ENCODE measurements at places on chromosomes 2 and 18. TPM values are rescaled to one million over a fixed set of nuclear protein-coding genes. Genes with fewer than 3 reads are reported as not detected.

The SAG gene
- not detected for total RNA-seq

DNA sequence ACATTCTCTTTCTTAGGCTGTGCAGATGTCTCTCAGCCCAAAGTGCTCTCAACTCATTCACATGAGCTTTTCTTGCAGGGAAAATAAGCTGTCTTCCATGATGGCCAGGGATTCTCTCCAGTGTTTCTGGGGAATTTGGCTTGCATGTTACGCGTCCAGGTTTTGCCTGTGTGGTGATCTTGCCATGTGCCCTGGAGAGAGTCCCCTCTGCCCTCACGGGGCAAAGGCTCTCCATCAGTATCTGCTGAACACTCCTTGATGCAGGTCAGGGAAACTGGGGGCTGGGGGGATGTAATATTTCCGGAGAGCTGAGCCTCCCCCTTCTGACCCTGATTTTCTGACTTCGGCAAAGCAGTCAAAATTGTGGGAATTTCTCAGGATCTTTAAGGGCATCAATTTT lies 87.6 kb downstream of the ACKR3 start:
- no peak for DNase-seq

DNA sequence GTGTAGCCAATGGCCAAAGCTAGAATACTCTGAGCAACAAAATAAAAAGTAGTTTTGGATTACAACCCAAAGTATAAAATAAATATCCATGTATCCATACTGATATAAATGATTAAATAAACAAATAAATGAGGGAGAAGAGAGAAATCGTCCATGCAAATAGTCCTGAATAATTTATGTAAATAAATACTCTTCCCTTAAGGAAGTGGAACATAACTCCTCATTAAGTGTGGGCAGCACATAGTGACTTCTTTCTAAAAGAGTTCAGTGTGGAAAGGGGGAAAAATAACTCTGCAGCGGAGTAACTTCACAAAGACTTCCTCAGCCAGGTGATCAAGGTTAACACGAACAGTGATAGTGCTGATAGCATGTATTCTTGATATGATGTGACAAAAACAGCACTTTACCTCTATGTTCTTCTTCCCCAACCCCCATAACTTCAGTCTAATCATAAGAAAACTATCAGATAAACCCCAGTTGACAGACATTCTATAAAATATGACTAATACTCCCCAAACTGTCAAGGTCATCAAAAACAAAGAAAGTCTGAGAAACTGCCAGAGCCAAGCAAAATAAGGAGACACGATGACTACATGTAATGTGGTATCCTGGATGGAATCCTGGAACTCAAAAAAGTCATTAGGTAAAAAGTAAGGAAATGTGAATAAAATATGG lies 30.7 kb downstream of the METTL8 start:
- DNase-seq = no peak

The TXNDC2 gene
- 0.06 TPM for total RNA-seq

- no peak for DNase-seq
Measured at GRCh38 chr2:112295407-112296078, 20.1 kb downstream of the ZC3H6 start.

The TNFRSF11A gene
- total RNA-seq = 5.2 TPM

The WNT10A gene
- 16.3 TPM for total RNA-seq

- no peak for DNase-seq
Measured at GRCh38 chr2:3356799-3357198, 20.8 kb downstream of the EIPR1 start.

The SEC11C gene
- 46.9 TPM for total RNA-seq

The CXCR1 gene
- total RNA-seq = 0.15 TPM

The NR4A2 gene
- 1.8 TPM for total RNA-seq

DNA sequence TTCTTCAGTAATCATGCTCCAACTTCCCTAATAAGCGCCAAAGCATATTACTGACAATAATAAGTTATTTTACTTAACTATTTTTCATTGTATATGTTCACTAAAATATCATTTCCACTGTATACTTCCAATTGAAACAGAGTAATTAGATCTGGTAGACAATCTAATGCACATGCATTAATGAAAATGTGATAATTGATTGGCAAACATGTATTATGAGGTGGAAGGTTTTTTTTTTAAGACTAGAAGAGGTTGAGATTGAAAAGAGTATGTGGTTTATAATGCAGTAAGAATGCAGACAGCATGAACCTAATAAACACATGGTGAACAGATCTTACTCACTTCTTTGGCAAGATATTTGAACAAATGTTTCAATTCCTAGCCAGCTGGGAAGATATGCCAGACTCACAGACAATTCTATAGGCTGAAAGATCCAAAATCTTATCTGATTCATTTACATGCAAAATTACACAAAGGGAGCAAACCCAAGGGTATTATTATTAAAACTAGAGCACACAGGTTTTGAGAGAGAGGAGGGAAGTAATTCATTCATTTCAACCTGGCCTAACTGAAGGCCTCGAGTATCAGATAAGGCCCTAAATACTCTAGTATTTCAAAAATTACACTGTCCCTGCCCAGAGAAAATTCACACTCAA lies 2.8 kb downstream of the NCKAP1 start:
- DNase-seq = no peak

- DNase-seq = no peak
Measured at GRCh38 chr2:178513876-178514275, 33.6 kb downstream of the PLEKHA3 start.

DNA sequence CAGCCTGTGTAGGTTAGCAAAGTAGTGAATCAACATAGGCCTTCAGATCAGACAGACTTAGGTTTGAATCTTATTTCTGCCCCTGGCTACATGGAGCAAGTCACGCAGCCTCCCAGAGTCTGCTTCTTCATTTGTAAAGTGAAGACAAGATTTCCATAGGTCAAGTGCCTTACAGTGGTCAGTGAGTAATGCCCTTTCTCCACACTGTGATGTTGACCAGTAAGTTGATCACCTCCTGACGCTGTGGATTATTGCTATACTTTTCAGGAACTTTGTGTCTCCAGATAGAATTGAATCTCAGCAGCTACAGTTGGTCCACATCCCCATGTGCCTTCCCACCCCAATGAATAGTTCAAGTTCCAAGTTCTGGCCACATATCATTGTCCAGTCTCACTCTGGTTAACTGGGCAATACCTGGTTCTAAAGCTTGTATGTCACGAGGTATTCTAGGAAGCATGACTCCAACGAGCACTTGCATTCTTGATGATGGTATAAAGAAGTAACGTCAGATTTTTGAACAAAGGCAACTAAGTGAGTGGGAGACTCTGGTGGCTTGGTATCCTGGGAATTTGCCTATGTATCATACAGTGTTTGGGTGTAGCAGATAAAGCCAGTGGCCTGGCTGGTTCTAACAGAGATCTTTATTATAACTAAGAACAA lies 2.1 kb upstream of the CLIP4 start:
- DNase-seq = no peak

The ONECUT2 gene
- 0.02 TPM for total RNA-seq

GRCh38 chr2:19224011-19224410 lies 134.4 kb downstream of the OSR1 start:
- no peak for DNase-seq

The PLEK gene
- total RNA-seq = 3.0 TPM

DNA sequence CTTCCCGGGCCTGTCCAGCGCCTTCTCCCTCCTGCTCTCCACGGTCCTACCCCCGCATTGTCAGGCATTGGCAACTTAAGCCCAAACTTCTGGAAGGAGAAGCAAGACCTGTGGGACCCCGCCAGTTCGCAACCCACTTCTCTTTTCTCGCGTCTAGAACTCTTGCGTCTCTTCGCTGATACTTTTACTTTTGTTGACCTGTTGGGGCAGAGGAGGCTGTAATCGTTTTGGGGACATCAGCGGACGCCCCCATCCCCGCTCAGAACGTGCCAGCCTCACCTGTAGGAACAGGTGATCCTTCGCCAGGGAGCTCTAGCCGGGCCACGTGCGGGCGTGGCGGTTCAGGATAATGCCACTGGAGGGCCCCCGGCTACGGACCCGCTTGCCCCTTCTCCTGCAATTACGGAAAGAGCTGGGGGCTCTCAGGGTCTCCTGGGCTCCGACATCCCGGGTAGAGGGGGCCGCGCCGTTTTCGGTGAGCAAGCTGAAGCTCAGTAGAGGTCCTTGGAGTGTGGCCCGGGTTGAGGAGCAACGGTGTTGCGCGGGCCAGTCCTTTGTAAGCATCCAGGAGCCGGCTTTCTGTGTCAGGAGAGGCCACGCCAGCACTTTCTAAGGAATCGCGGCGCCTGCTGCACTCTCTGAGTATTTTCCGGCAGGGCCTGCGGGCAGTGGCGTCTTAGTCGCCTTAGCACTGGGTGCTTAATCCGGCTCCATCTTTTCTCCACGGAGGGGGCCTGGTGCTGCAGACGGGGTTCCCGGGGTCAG lies 1.6 kb downstream of the MTCL1 start:
- DNase-seq = peak; percentile 91

GRCh38 chr18:23816740-23817139 lies 127.5 kb downstream of the LAMA3 start:
- DNase-seq = no peak

DNA sequence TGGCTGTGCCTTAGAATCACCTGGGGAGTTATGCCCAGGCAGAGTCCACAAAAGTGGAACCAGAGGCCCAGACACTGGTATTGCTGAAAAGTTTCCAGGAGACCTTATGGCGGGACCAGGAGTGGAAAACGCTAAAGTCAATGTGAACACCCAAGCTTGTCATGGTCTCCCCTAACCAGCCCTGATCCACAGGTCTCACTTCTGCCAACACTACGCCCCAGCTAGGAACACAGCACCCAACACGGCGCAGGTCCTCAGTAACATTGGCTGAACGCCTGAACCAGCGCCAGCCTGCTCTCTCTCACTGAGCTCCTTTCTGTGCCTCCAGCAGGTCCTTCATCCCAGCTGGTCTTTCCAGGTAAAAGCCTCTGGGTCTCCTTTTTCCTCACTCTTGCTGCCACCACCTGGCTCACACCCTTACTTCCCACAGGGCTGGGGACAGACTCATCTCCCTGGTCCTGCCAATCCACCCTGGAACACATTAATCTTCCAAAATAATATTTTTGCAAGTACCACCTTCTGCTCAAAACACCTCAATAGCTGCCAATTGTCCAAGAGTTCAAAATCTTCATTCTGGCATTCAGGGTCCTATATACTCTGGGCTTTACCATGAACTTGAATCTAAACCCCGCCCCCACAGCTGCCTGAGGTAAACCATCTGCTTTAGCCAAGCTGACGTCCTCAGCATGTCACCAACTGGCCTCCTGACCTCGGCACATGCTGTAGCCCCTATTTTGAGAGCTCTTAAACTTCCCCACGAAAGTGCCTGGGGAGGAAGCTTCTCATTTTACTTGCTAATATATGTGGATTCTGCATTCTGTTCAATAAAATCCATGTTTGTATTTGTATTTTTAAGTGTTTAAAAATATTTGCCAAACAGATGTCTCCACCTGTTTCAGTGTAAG lies 34.6 kb downstream of the ADCY3 start:
- no peak for DNase-seq

DNA sequence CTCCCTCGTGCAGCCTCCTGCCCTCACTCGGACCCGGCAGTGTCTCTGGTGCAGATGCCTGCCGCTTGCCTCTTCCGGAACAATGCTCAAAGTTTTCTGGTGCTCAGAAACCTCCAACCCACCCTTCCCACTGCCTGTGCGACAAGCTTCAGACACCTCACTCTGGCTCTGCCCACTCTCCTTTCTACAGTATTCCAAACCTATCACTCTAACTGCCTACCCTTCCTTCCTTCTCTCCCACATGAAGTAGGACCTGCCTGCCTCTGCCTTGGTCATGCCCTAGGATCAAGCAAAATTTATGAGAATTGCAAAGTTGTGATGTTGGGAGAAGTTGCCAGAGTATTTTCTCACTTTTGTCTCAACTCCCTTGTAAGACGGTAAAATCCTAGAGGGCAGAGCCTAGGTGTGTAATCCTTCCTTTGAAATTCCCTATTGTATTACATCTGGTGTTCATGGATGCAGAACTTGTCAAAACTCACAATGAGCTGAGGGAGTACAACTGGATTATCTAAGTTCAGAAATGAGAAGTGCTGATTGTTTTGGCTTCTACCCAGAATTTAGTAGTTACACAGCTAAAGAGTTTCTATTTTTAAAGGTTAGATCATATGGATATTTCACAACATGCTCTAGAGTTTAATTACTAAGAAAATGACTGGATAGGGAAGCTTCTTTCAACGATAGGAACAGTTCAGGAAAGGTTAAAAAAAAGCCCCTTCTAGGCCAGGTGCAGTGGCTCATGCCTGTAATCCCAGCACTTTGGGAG lies 7.2 kb downstream of the NPC1 start:
- no peak for DNase-seq

- DNase-seq = no peak
Measured at GRCh38 chr2:96359866-96360265, 24.3 kb downstream of the NCAPH start.

GRCh38 chr2:223113161-223113560 lies 61.2 kb downstream of the KCNE4 start:
- no peak for DNase-seq

- no peak for DNase-seq
Measured at GRCh38 chr2:54772110-54772509, 48.6 kb downstream of the EML6 start.

The ANKRD62 gene
- not detected for total RNA-seq

The VWA3B gene
- 2.5 TPM for total RNA-seq

DNA sequence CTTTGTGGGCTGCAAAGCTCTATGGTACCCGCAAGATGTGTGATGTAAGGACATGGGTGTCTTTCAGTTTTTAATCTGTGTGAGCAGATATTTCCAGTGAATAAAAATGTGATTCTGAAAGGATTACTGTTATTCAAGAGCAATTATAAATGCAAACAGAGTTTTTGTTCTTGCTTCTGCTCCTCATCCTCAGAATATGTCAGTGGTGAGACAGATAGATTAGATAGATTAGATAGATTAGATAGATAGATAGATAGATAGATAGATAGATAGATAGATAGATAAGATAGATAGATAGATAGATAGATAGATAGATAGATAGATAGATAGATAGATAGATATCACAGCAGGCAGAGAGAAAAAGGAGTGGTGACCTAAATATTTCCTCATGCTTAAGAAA lies 142.6 kb downstream of the RTN4 start:
- DNase-seq = no peak

DNA sequence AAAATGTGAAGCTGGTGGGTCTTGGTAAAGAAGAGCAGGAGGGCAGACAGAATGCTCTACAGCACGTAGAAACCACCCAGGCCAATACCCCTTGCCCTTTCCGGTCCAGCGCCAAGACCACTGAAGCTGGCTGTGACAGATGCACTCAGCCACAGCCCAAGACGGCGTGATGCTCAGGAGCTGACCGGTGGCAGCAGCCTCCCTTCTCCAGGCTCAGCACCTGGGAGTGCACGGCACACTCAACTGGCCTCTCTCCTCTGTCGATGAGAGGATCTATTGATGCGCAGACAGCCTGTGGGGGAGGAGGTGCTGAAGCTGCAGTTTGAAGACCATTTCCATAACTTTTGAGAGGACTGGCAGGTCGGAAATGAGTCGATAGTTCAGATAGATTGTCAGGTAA lies 141.0 kb upstream of the MYT1L start:
- no peak for DNase-seq

- no peak for DNase-seq
Measured at GRCh38 chr18:3380384-3380961, 69.5 kb upstream of the TGIF1 start.
